Smooth muscle cell of the pulmonary artery (primary cell): ENCODE measurements at places on chromosomes 5 and 9. TPM values are rescaled to one million over a fixed set of nuclear protein-coding genes. Genes with fewer than 3 reads are reported as not detected.

The QRFP gene
- total RNA-seq, result not detected in 2 replicates

The PCDHGC5 gene
- 4.6 and 7.3 TPM in 2 replicates for total RNA-seq

The FGFR4 gene
- 0.33 and 0.65 TPM in 2 replicates for total RNA-seq

The PCDHGA8 gene
- total RNA-seq, result 4.0 and 4.3 TPM in 2 replicates

The FAT2 gene
- 0.07 and 0.26 TPM in 2 replicates for total RNA-seq

The CDH9 gene
- total RNA-seq, result not detected in 2 replicates

The COL15A1 gene
- total RNA-seq, result 77.7 and 229 TPM in 2 replicates

The FYB1 gene
- 0.03 and 0.07 TPM in 2 replicates for total RNA-seq

The FAM200C gene
- total RNA-seq, result 4.5 and 7.2 TPM in 2 replicates

The SLC25A2 gene
- 0.13 and 0.26 TPM in 2 replicates for total RNA-seq
